ENCODE measurements at places on chromosomes 4 and X.

DNA sequence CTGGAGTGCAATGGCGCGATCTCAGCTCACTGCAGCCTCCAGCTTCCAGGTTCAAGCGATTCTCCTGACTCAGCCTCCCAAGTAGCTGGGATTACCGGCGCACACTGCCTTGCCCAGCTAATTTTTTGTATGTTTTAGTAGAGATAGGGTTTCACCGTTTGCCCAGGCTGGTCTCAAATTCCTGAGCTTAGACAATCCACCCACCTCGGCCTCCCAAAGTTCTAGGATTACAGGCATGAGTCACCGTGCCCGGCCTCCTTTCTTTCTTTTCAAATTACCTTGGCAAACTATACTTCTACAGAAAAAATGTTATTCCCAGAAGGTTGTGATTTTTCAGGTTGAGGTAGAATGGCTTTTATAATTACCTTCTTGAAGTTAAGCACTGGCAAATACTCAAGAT, 321.9 kb upstream of the PRPS2 start:
- DNase-seq: no peak

GRCh38 chr4:107838861-107839565, 14.3 kb downstream of the SGMS2 start:
- DNase-seq: no peak

GRCh38 chr4:10611673-10612072, 72.9 kb downstream of the CLNK start:
- no peak for DNase-seq

DNA sequence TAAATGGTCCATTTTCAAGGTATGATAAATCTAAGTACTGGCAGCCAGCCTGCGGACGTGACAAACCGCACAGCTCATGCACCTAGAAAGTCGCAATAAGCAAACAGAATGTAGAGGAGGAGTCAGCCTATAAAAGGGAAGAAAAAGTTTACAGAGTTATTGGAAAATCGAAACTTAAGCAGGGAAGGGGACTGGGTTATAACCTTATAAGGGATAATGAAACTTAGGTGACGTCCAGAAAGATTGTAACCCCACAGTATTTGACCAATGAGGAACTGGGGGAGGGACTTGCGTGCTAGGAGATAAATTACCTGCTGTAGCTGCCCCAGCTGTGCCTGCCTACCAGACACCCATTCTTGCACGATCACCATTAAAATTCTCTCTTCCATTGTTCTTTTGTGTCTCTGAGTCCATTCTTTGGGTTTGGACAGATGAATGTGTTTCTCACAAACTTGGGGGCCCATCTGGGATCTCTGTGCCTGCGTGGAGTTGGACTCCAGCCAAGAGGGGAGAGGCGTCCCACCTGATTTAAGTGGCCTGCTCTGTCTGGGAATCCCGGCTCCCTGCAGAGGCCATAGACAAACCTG, 61.0 kb downstream of the ZCCHC12 start:
- no peak for DNase-seq

- no peak for DNase-seq
Observed at GRCh38 chr4:172009446-172010230, 196.4 kb downstream of the GALNTL6 start.

GRCh38 chr4:155809835-155810234, 51.0 kb downstream of the GUCY1B1 start:
- DNase-seq: peak; percentile 7

GRCh38 chr4:1499465-1499864, 93.2 kb upstream of the NKX1-1 start:
- DNase-seq: no peak

- no peak for DNase-seq
Observed at GRCh38 chr4:150431221-150431620, 150.7 kb upstream of the MAB21L2 start.

- DNase-seq: no peak
Observed at GRCh38 chr4:38017609-38018008, 57.4 kb downstream of the PTTG2 start.

GRCh38 chr4:1279253-1279652, 10.4 kb upstream of the MAEA start:
- DNase-seq: no peak

DNA sequence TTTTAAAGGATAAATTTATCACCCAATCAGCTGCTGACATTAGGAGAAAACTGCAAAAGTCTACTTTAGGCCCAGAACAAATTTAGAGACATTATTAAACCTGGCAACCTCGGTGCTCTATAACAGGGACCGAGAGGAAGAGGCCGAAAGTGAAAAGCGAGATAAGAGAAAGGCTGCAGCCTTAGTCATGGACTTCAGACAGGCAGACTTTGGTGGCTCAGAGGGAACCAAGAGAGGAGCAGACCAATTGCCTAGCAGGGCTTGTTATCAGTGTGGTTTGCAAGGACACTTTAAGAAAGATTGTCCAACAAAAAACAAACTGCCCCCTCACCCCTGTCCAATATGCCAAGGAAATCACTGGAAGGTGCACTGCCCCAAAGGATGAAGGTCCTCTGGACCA, 12.8 kb upstream of the UGT2B10 start:
- DNase-seq: no peak

GRCh38 chr4:112884406-112884805, 165.0 kb upstream of the ANK2 start:
- no peak for DNase-seq

DNA sequence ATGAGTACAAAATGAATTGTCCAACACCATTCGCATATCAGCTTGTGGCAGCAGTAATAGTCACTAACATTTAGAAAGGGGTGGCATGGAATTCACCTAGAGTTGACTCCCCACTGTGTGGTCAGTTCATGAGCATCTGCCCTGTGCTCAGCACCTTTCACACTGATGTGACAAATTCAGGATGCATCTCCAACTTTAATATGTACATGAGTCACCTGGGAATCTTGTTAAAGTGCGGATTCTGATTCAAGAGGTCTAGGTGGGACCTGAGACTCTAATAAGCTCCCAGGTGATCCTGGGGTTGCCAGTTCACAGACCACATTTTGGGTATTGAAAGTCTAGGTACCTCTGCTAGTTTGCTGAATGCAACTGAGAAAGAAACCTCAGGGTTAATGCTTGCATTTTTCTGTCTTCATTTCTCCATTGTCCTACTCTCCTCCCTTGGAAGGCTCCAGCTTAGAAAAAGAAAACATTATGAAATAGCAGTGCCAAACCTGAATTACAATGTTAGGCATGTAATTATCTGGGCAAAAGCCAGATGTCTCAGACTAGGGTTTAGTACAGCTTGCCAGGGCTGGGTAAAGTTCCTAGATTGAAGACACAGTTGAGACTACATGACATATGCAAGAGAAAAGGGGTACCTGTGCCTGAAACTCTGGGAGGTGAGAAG, 32.7 kb downstream of the TMSB4X start:
- DNase-seq: no peak

DNA sequence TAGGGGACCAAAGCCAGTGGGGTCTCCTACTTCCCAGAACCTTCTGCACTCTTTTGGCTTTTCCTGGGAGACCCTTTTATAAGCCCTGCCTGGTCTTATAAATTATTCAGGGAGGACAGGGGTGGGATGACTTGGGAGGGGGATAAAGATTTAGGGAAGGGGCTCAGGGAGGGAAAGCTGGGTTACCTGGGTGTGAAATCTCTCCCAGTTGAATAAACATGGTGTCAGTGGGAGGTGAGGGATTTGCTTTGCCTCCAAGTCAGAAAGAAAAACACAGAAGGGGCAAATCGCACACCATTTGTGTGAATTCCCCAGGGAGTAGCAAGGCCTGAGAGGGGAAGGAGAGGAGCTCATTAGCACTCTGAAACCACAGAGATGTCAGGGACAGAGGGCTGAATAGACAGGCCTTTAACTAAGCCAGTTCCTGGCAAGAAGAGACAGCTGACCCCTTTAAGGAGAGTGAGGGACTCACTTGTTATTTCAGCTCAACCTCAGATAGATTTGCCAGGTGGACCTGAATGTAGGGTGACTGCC, at the start of gene RIPPLY1:
Gene RIPPLY1 (minus strand): TSS at position 51 of the 534 bp plus-strand sequence. CDS start 54 bp downstream, outside the sequence.
- DNase-seq: no peak

GRCh38 chr4:1449833-1450741, 43.8 kb upstream of the NKX1-1 start:
- DNase-seq: no peak

- no peak for DNase-seq
Observed at GRCh38 chrX:147848543-147849443, 62.9 kb upstream of the FMR1 start.

Data from NCI-H510A (cell line).